CD4-positive, alpha-beta T cell treated with Interleukin-4 for 4 hours (primary cell): ENCODE measurements at places on chromosomes 7 and 10.
A peak's percentile ranks its signal among the peaks of the same experiment; 100 is the strongest.

- DNase-seq: no peak
These were observed 65.4 kb upstream of the MXI1 start for GRCh38 chr10:110141871-110142635.

DNA sequence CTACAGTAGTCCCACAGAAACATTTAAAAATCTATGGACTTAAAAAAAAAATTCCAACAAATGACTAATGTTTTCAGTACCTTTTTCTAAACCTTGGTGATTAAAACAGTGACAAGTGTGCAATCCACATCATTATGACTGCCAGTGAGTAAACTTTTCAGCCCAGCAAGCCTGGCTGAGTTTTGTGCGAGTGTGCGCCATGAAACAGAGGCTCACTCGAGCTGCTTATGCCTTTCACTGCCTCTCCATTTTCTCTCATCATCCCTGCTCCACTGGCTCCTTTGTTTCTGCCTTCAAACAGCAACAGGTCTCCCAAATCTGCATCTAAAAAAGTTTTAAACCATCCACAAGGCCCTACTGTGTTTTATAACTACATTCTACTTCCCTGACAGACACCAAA, 105.8 kb downstream of the USP6NL start:
- no peak for DNase-seq

DNA sequence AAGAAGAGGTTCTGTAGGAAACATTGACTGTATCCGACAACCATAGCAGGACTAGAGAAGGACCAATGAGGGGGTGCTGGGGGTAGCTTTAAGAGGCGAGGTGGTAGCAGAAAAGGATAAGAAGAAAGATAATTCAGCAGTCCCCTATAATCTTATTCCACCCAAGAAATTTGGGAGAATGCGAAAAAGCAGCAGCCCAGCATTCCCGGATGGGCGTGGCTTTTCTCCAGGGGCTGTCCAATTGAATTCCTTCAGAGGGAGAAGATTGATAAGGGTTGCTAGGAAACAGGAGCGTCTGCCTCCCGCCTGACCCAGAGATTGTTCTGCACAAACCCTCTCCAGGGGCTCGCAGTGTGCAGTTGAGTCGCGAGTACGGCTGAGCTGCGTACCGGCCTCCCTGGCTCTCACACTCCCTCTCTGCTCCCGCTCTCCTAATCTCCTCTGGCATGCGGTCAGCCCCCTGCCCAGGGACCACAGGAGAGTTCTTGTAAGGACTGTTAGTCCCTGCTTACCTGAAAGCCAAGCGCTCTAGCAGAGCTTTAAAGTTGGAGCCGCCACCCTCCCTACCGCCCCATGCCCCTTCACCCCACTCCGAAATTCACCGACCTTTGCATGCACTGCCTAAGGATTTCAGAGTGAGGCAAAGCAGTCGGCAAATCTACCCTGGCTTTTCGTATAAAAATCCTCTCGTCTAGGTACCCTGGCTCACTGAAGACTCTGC, at the start of gene GRM3:
Gene GRM3 (plus strand): TSS at position 349 of the 721 bp plus-strand sequence. CDS start 121,237 bp downstream, outside the sequence.
- no peak for DNase-seq

- DNase-seq: no peak
These were observed 35.3 kb upstream of the KCNIP2 start for GRCh38 chr10:101878869-101879268.

- DNase-seq: no peak
These were observed 26.3 kb downstream of the ANKRD61 start for GRCh38 chr7:6057316-6058129.

DNA sequence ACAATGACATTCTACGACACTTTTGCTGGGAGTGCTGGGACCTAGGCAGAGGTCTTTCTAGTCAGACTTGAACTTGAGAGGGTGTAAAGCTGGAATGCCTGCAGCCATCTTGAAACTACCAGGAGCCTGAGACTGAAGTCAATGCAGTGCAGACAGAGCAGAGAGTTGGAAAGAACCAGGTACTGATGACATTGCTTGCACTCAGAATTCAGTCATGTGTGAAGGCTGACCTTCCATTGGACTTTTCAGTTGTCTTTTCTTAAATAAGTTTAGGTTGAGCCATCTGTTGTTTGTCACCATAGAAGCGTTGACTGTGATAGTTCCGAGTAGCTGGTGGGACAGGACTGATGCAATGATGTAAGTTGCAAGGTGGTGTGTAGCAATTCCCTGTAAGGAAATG, 3.1 kb upstream of the PLPP4 start:
- no peak for DNase-seq

- peak; percentile 65 for DNase-seq
These were observed at the start of gene HIPK2 for GRCh38 chr7:139777948-139778841. Gene HIPK2, minus strand, starts transcription at chr7:139777998. Its CDS starts 375 bp downstream, at chr7:139777623.

GRCh38 chr7:21767300-21767900, 178.3 kb downstream of the CDCA7L start:
- peak; percentile 5 for DNase-seq

DNA sequence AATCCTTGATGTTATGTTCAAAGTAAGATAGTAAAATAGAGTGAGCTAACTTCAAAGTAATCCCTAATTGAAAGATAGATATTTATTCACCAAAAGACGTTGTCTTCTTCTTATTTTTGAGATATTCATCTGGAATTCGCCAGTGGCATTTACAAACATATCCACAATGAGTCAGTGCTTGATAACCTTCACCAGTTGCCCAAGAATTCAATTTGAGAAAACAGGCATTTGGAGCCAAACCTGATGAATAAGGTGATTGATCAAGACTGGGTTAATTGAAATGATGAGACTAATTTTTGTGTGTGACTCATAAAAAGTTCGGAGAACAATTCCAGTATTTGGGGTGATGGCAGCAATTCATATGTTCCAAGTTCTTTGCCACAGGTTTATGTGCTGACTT, 344.0 kb downstream of the ARL4A start:
- DNase-seq: no peak

- no peak for DNase-seq
These were observed 10.4 kb upstream of the PIP4K2A start for GRCh38 chr10:22724773-22725172.

- no peak for DNase-seq
These were observed 233.3 kb downstream of the LRRN3 start for GRCh38 chr7:111324228-111324627.

GRCh38 chr7:123929655-123930054, 4.6 kb downstream of the SPAM1 start:
- no peak for DNase-seq

DNA sequence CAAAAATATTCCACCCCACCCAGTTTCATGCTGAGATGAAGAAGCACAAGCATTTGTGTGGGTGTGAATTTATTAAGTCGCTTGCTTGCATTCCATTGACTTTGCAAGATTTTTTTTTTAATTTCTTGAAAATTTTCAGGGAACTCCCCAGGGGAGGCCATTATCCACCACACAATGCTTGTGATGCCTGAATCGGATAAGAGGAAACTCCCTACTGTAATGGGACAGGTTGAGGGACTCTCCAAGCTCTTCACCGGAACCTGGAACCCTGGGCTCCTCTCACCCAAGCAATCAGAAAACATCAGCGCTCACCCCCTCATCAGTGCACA, 153.6 kb upstream of the ZMIZ1 start:
- DNase-seq: no peak

DNA sequence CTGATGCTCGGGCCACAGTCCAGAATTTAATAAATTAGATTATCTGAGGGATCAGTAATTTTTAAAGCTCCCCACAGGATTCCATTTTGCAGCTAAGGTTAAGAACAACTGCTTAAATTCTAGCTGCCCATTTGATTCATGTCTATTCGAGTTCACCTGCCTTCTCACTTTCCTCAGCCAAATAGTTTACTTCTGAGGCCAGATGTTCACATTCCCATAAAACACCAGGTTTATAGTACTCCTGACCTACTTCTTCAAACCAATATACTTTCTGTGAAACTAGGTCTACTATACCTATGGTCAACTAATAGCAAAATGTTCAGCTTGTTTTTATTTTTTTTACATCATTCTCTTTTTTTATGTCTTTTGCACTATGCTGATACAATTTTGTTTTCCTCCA, 86.3 kb downstream of the GPR158 start:
- no peak for DNase-seq
